Osteoblast (primary cell): ENCODE measurements at places on chromosomes 5 and 9. TPM values are rescaled to one million over a fixed set of nuclear protein-coding genes. Genes with fewer than 3 reads are reported as not detected.
A peak's percentile ranks its signal among the peaks of the same experiment; 100 is the strongest.

- no peak for DNase-seq
Measured at GRCh38 chr9:20791682-20792081, 107.6 kb downstream of the FOCAD start.

- no peak for DNase-seq
Measured at GRCh38 chr5:168342151-168342825, 50.8 kb downstream of the WWC1 start.

DNA sequence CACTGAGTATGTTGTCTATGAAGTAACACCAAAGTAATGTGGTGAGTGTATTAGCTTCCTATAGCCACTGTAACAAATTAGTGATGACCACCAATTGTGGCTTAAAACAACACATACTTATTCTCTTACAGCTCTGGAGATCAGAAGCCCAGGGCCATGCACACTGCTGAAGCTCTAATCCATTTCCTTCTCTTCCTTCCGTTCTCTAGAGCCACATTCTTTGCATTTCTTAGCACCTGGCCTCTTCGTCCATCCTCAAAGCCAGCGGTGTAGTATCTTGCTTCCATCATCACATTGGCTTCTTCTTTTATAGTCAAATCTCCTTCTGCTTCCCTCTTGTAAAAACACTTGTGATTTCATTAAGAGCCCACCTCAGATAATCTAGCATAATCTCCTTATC lies 230.3 kb upstream of the RFX3 start:
- DNase-seq = no peak

ADAMTS12 gene
- total RNA-seq = 6.9 and 8.3 TPM in 2 replicates

GRXCR2 gene
- total RNA-seq = not detected in 2 replicates

FGFR4 gene
- total RNA-seq = 0.29 and 1.1 TPM in 2 replicates

ADGRD2 gene
- not detected in 2 replicates for total RNA-seq

DNA sequence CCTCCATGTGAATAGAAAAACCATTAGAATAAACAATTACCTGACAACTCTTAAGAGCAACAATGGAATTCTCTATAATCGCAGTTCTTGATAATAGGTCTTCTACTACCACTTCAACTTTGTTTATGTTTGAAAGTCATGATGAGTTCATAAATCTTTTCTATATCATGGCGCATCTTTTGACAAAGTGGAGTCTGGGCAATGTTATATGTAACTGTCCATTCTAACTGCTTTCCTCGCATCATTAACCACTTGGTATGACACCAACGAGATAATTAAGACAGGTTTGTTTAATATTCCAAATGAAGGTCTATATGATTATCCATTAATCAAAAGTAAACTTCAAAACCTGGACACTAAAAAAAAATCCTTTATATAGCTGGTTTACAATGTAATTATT lies 272.0 kb downstream of the DENND1A start:
- DNase-seq = no peak

DNA sequence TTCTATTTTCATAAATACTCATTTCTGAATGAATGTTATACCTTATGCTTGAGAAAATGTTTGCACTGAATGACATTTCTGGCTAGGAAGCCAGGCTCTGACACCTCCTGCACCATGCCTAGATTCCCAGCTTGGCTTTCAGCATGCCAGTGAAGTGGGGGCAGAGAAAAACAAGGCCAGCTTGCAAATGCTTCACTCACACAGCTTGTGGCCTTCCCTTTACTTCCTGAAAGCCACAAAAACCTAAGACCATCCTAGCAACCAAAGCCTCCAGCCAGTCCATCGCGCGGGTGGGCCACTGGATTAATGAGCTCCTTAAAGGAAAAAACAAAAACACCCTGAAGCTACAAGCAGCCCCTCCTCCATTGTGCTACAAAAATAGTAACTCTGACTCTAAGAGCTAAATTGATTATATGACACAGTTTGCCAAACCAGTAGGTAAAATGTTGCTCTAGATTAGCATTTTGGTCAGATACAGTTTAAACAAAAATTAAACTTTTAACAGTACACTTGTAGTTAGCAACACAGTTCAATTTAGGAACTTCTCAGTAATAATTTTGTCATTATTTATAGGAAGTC lies 159.9 kb downstream of the TSSK1B start:
- peak; percentile 31 for DNase-seq

GRCh38 chr9:224026-224425 lies 9.4 kb downstream of the DOCK8 start:
- no peak for DNase-seq

S1PR3 gene
- total RNA-seq = 2.7 and 3.3 TPM in 2 replicates

LURAP1L gene
- 88.3 and 107 TPM in 2 replicates for total RNA-seq

DNA sequence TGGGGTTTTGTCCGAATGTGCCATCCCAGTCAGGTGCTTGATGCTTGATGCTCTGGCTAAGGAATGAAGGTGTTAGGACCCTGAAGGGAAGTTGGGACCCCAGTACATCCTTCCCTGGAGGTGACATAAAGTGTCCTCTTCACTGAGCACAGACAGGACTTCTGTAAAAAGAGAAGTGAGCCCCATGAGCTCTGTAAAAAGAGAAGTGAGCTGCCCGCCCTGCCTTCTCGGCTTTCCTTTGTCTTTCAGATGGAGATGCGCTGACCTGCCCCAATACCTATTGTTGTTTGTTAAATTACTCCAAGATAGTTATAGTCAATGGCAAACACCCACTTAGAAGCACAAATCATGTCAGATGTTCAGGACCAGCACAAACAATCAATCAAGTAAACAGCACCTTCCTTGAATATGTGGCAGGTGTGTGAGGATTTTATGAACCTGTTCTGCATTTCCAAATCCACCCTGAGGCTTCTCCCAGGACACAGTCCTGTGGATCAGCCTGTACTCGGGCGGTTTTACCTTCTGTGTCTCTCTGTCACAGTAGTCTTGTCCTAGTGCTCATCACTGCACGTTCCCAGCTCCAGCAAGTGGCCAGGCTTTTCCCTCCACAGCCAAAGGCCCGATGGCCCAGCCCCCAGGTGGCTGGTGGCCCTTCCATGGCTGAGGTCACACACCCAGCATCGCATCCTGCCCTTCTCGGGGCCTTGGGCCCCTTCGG lies 191.4 kb downstream of the MTRR start:
- DNase-seq = peak; percentile 26

PCDHA9 gene
- 0.29 and 0.36 TPM in 2 replicates for total RNA-seq

IL33 gene
- under 0.01 TPM in 1 of 2 replicates, not detected in the other for total RNA-seq

DNA sequence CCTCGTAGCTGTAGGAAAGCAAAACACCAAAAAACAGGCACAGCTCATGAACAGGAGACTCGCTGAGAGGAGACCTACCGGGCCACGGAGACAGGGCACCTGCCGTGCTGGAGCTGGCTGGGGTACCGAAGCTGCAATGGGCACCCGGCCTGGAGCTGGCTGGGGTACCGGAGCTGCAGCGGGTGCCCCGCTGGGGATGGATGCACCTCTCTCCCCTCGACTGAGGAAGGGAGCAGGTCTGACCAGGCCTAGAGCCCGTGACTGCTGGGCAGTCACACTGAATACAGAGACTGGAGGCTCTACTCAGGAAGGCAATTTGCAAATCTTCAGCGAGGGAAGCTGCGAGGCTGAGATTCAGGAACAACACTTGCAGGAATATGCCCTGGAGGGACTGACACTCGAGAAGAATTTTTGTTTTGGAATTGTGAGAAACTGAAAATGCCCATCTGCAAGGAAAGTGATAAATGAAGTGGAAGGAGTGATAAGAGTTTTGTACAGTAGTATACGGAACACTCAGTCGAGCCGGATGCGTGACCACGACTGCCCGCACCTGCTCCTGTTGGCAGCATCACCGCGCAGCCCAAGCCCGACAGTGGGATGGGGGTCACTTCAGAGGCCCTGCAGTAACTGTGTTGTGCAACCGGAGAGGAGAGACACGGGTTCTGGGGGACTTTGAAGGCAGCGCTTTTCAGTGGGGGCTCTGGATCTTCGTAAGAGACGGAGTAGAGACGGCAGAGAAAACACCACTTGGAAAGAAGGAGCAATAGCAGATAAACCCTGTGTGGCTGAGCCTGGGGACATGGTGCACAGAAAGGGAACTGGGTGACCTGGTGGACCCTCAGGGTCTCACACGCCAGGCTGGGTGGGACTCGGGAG lies 27.9 kb upstream of the LPCAT1 start:
- peak; percentile 62 for DNase-seq

PCSK1 gene
- total RNA-seq = 0.88 and 1.1 TPM in 2 replicates

DNA sequence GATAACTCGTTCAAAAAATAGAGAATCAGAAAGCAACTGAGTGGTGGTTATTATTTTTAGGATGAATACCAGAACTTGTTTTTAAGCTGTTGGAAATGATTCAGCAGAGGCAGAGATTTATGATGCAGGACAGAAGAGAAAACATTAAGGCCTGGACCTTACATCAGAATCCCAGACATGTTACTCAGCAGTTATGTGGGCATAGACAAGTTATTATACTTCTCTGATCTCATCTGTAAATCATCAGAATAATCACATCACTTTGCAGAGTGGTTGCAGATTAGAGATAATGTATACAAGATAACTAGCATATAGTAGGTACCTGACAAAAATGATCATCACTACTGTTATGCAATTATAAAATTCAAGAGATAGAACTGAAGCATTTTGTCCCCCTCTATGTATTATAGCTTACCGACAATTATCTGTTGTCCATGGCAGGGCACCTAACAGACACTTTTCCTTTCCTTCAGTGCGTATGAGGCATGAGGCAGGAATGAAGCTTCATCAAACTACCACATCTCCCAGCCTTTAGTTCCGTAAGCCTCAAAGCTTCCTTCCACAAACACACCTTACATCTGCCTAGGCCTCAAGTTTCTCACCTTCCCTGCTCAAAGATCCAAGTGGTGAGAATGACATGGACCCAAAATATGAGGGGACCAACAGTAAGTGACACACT lies 165.9 kb downstream of the DENND1A start:
- DNase-seq = peak; percentile 87

DNA sequence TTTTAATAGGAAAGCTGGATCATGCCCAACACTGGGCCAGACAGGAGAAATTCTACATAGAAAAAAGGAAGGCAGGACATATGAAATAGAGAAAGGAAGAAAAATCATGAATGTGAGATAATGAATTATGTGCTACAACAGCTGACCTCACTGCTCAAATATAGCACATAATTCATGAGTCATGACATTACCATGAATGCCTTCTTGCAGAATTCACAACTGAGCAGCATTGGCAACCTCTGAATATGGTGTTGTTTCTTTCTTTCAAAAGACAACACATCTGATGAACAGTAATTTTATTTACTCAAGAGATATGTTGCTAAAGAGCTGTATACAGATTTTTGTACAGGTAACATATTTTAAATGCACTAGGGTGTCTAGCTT lies 34.4 kb downstream of the APBA1 start:
- DNase-seq = peak; percentile 82

RASEF gene
- total RNA-seq = 1.4 and 2.1 TPM in 2 replicates

GRCh38 chr5:140033037-140033760 lies 9.9 kb downstream of the NRG2 start:
- DNase-seq = no peak

GRCh38 chr5:83848941-83849340 lies 128.3 kb upstream of the HAPLN1 start:
- DNase-seq = no peak

SPARC gene
- total RNA-seq = 4,046 and 4,600 TPM in 2 replicates

DNA sequence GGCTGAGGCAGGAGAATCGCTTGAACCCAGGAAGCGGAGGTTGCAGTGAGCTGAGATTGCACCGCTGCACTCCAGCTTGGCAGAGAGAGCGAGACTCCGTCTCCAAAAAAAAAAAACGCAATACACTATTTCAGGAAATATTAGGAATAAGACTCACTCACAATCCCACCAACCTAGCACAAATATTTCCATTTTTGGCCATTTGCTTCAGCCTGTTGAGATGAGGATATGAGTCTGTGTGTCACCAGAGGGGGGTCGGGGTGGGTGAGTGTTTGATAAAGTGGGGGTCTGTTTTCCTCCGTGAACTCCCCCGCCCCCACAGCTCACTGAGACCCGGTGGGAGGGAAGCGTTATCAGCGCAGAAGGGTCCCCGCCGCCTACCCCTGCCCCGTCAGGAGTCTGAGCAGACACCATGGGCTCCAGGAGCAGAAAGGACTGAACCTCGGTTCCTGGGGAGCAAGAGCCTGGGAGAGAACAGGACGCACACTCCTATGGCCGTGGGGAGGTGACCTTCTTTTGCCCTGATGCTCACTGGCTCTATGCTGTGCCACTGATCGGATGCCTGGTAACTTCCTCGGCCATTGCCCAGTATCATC lies 153.8 kb upstream of the PHYKPL start:
- peak; percentile 76 for DNase-seq

DNA sequence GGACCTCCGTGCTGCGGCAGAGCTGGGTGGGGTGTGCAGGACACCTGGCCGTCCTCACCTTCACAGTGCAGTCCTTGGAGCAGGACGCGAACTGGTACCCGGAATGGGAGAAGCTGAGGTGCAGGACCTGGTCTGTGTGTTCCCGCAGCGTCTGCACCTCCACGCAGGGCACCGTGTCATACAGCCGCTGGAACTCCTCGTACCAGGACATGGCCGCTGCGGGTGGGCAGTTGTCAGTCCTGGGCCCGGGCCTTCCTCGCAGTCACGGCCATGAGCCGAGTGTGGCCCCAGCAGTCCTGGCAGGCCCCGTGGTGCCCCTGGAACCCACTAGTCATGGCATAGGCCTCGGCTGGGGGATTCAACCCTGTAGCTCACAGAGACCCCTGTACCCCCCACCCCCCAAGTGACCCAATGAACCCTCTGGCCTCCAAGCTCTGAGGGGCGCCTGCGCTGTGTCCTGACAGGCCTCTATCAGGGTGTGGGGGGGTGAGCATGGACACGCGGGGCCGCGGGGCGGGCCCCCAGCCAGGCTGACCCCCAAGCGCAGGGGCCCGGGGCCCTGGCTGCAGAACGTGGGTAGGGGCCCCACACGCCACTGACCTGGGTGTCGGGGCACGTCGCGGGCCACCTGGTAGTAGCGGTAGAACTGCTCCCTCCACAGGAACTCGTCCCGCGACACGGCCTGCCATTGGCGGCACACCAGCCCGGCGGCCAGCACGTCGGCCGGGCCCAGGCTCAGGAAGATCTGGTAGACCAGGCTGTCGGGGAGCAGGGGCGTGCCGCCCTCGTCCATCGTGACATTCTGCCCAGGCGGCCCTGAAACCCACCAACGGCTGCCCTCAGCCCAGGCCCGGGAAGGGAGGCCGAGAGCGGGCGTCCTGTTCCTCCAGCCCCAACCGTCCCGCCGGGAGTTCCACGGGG lies 987 bp downstream of the FBXW5 start:
- peak; percentile 99 for DNase-seq

DNA sequence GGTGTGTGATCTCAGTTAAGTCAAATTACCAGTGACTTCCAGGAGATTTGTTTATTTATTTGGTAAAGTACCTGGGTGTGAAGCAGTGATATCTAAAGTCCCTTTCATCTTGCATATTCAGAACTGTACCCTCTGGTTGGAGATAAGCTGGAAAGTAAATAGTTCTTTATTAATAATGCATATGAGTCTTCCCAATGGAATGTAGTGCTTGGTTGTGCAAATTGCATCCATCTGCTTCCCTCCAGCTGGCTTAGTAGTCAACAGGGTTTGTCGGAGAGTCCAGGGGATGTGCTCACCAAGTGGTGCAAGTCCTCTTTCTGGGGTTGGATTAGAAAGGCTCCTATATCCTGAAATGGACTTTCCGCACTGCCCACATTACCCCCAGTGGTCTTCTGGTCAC lies 42.0 kb downstream of the TRPM3 start:
- no peak for DNase-seq
